HuH-7.5 (cell line): ENCODE measurements at places on chromosomes 5 and 9.

- DNase-seq, result no peak
Measured at GRCh38 chr5:174567506-174568141, 156.8 kb upstream of the MSX2 start.

DNA sequence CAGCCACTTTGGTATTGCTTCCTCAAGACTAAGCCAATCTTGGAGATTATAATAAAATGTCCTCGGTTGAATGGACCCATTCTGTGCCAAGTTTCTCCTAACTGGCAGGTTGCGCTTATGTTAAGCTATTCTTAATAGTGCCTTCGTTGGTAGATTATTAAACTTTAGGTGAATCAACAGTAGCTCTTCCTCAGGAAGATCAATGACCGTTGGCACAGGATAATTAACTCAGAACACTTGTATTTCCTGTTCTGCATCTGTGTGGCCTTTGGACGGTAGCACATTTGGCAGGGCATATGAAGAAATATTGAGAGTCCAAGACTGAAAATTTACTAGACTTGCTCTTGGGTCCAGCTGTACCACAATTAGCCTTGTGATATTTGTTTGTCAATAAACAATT, 402.9 kb downstream of the MLLT3 start:
- no peak for DNase-seq

- DNase-seq, result no peak
Measured at GRCh38 chr9:110742741-110743371, 74.3 kb downstream of the MUSK start.

DNA sequence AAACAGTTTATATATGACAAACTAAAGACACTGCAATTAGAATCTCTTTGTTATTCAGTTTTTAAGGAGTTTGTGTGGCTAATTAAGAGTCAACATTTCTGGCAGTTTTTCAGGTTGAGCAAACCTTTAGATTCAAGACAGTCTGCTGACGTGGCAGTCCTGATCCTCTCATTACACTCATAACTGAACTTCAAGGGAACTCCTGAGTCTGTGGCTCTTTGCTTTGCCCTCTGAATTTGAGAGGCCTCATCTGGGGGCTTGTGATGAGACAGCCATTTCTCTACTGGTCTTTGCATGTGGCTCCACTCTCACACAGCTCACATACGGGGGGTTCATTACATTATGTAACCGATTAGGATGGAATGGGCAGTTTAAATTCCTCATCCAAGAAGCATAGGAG, 182.9 kb upstream of the MEF2C start:
- DNase-seq, result no peak

- DNase-seq, result no peak
Measured at GRCh38 chr9:130886981-130887380, 9.6 kb downstream of the QRFP start.

- no peak for DNase-seq
Measured at GRCh38 chr5:10354048-10354872, 765 bp downstream of the MARCHF6 start.

DNA sequence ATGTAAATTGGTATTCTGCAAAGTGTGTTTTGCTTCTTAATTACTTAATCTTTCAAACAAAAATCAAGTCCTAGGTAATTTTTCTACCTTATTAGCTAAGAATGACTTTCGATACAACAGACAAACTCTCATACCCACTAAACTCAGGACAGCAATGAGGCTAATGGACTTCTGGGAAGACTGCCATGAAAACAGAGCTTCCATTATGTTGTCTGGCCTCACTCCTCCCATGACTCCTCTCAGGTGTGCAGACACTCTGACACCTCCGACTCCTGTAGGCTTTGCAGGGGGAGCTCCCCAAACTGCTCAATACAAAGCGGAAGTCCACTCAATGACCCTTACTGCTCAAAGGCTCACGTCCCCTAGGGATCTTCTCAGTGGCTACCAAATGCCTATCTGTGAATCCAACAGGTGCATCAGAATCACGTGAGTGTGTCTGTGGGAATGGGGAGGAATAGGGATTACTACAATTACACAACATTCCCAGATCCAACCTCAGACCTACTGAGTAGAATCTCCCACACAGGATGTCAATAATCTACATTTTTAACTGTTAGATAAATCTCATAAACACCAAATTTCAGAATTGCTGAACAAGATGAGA, 289.9 kb downstream of the RAB3C start:
- no peak for DNase-seq

DNA sequence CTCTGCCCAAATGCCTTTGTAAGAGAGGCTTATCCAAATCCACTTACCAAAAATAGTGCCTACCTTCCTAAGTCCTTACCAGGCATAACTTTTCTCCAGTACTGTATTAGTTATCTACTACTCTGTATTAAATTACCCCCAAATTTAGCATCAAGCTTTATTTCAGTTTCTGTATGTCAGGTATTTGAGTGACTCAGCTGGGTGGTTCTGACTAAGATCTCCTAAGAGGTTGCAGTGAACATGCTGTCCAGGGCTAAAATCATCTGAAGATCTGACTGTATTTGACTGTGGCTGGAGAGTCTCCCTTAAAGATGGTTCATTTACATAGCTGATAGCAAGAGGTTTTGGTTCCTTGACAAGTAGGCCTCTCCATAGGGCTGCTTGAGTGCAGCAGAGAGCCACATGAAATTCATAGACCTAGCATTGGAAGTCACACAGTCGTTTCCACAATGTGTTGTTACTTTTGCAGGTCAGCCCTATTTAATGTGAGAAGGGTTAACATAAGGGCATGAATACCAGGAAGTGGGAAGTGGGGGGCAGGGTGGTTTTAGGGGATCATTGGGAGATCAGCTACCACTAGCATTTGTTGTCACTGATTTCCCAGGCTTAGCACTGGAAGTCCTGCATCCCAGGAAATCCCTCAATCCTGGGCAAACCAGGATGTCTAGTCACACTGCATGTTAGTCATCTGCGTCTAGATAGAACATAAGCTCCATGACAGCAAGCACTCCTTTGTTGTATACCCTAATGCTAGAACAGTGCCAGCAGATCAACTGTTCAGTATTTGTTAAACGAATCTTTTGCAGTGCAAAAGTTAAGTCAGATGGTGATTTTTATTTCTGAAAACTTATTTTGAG, 2.0 kb upstream of the ZNF622 start:
- no peak for DNase-seq

DNA sequence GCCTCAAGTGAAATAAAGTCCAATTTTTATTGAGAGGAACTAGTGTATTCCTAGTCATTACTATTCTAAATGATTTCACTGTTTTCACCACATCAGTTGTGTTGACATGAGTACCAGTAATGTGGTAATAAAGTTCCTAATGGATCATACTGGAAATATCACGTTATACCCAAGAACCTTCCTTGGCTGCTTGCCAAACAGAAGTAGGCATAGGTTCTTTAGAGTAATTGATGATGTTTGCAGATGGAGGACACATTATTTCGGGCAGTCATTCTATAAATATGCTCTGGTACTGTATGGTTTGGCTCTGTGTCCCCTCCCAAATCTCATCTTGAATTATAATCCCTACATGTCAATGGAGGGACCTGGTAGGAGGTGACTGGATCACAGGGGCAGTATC, 15.1 kb downstream of the SNCAIP start:
- DNase-seq, result no peak

DNA sequence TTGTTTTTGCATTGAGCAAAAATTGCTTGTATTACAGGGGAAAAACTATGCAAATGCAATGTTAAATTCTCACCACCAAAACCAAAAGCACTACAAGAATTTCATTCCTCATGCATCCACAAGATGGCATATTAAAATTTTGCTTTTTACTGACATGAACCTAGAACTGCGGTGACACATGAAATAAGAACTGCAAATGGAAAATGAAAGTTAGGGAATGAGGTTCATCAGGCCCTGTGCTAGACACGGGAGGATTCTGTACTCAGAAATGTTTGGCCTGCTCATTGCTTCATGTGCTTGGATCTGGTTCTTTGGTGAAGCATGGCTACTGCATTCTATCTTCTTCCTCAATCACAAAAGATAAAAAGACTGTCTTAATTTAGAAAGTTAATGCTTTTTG, 9.1 kb upstream of the RFK start:
- no peak for DNase-seq

DNA sequence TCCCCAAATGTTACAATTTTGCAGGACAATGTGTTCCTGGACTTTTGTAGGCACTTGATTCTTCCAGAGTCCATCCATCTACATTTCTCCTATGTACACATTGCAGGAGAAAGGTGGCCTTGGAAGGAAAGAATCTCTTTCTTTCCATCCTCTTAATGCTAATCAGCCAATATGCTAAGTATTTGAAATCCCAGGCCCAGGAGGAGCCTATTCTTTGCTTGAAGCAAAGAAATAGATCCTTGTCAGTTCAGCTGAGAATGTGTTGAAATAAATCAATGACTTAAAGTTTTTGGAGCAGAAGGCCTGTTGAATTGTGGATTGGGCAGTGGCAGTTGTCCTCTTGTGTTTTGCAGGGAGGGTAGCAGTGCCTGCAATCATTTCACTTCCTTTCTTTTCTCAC, 113.3 kb downstream of the PTTG1 start:
- DNase-seq, result no peak

DNA sequence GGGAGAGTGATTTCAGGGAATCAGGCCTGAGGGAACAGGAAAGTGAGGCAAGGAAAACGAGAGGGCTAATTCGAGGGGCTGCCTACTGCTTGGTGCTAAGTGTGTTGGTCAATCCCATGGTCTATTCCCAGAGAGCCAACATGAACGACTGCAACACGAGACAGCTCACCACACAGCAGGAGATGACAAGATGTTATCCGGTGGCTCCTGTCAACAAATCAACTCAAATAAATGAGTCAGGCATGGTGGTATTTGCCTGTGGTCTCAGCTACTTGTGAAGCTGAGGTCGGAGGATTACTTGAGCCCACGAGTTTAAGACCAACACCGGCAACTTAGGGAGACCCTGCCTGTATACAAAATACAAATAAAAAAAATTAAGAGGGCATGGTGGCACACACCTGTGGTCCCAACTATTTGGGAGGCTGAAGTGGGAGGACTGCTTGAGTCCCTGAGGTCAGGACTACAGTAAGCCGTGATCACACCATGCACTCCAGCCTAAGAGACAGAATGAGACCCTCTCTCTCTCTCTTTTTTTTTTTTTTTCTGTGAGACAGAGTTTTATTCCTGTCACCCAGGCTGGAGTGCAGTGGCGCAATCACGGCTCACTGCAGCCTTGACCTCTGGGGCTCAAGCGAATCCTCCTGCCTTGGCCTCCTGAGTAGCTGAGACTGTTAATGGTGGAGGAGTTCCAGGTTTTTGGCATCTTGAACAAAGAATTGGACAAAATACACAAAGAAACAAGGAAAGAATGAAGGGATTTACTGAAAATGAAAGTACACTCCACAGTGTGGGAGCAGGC, 9.0 kb upstream of the FAF2 start:
- no peak for DNase-seq

GRCh38 chr5:103582364-103582763, 19.8 kb upstream of the NUDT12 start:
- DNase-seq, result no peak

GRCh38 chr5:142817949-142818431, 47.8 kb downstream of the ARHGAP26 start:
- DNase-seq, result no peak

DNA sequence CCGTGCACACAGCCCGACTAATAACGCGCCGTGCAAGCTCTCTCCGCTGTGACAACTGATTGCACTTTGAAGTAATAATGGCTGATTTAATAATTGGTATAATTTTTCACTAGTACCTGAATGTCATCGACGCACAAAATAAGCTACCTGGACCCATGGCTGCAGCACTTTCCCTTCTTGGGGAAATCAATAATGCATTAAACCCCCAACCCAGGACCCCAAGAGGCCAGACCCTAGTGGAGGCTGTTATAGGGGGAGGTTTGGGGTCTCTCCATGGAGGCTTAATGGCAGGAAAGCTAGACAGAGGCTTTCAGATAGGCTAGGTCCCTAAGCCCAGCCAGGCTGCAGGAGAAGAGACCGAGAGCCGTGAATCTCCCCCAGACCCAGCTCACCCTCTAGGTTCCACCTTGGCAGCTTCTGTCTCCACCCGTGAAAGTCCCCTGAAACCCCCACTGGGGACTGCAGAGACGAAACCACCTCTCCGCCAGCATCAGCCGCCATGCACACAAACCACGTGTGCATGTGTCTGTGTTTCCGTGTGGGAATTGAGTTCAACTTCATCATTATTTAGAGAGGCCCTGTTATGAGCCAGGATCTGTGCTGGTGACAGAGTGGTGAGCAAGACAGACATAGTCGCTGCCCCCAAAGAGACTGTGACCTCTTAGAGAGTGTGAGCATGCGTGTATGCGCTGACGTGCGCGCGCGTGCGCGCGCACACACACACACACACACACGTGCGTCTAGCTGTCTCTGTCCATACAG, 168.6 kb upstream of the MVB12B start:
- DNase-seq, result no peak
